ENCODE measurements at places on chromosomes 6 and 20.

DNA sequence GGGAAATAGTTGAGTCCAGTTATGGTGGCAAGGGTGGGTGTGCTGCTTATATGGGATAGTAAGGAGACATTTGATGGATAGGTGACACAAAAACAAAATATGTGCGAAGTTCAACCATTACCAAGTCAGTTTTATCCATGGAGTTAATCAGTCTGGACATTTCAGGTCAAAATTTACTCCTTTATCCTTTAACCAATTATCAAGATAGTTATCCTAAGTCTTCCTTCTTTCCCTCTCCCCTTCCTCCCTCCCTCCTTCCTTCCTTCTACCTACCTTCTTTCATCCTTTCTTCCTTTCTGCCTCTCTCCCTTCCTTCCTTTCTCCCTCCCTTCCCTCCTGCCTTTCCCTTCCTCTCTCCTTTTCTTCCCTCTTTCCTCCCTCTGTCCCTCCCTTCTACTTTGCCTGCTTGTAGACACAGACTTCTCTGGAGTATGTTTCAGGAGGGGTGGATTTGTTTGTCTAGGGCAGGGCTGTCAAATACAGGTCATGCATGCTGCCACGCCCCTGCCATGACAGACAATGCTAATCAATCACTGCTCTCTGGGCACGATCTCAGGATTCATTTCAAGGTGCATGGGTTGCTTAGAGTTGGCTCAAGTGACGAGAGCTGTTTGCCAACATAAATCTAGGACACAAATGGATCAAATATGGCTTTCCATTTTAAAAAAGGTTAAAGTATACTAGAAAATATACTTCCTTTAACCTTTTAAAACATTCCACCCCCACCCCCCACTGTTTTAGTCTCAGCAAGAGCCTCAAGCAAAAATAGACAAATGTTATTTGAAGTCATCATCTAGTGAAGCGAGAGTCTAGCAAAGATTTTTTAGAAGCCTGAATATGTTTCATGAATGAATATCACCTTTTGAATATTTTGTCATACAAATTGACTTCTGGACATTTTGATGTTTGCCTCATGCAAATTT, 281.6 kb upstream of the CITED2 start:
- DNase-seq: no peak

DNA sequence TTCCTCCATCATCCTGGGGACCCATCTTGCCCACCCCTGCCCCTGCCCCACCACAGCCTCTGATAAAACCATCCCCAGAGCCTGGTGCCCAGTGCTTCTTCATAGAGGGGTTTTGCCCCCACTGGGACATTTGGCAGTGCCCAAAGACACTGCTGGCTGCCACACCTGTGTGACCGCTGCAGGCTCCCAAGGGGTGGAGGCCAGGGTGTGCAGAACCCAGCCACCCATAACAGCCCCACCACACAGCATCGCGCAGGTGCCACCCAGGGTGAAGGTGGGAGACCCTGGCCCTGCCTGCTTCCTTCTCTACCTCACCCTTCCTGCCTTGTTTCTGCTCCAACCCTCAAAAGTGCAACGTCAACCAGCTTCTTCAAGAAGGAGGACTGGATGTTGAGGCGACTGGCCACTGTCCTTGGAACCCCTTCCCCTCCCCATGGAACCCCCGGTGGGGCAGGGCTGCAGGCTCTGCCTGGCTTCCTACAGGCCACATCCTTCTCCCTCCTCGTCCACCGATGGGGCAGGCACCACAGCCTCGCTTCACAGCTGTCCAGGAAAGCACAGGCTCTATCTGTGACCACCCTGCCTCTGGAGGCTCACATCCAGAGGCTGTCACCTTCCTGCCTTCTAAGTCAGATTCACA, 79.2 kb upstream of the MPC1 start:
- no peak for DNase-seq

DNA sequence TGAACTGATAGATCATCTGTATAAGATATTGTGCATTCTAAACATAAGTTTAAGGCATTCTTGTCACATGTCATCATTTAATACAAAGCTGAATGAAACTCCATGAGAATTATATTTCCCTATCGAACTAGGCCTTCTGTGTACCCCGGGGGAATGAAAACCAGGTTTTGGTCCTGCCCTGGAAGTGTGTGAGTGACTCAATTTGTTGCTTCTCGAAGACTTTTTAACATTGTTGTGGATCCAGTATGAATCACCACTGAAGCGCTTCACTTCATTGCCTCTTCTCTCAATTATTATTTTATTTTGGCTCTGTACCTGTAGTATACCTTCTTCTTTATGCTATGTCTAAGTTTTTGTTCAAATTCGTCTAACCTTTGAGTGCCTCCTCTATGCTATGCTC, 150.8 kb downstream of the GRIK2 start:
- peak; percentile 53 for DNase-seq

- DNase-seq: no peak
These were observed 83.5 kb upstream of the TMEM181 start for GRCh38 chr6:158476389-158476788.

DNA sequence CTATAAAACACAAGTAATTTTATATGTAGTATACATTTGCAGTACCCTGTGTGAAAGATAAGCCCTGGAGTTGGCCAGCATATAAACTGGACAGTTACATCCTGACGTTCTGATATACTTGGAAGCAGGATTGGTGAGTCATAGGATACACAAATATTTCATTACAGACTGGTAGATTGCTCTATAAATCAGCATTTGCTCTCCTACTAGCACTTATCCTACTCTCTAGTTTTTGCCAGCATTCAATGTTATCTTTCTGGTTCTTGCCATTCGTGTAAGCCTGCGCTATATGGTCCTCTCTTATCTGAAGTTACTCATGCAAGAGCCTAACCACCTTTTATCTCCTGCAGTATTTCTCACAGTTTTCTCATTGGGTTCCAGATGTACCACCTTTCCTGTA, 680.2 kb upstream of the MMS22L start:
- peak; percentile 1 for DNase-seq

DNA sequence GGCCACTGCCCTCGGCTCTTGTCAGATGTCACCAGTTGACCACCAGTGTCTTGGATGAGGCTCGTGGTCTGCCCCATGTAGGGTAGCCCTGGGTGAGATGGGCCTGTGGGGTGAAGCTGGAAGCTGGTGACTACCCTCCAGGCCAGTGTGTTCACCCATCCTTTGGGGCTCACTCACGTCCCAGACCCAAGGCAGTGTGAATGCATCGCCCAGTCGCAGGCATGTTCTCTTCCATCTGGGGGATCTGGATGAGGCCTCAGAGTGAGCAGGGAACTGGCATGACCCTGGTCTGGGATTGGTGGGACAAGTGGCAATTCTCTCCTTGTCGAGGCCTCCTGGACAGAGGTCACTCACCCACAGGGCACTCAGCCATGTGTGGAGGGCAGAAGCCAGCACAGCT, 120.1 kb upstream of the PHACTR3 start:
- no peak for DNase-seq

DNA sequence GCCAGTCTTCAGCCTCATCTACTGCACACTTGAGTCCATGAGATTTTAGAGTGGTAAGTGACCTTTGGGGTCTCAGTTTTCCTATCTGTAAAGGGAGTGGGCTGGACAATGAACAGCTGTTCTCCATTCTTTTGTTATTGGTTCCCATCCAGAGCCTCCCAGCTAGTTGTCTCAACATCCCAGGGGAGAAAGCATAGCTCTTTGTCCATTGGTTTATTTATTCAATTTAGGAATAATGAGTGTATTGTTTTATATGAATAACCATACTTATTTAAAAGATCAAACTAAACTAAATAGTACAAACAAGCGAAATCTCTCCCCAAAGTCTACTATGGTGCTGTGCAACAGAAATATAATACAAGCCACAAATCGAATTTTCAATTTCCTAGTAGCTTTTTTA, 13.7 kb downstream of the PIGT start:
- DNase-seq: no peak

DNA sequence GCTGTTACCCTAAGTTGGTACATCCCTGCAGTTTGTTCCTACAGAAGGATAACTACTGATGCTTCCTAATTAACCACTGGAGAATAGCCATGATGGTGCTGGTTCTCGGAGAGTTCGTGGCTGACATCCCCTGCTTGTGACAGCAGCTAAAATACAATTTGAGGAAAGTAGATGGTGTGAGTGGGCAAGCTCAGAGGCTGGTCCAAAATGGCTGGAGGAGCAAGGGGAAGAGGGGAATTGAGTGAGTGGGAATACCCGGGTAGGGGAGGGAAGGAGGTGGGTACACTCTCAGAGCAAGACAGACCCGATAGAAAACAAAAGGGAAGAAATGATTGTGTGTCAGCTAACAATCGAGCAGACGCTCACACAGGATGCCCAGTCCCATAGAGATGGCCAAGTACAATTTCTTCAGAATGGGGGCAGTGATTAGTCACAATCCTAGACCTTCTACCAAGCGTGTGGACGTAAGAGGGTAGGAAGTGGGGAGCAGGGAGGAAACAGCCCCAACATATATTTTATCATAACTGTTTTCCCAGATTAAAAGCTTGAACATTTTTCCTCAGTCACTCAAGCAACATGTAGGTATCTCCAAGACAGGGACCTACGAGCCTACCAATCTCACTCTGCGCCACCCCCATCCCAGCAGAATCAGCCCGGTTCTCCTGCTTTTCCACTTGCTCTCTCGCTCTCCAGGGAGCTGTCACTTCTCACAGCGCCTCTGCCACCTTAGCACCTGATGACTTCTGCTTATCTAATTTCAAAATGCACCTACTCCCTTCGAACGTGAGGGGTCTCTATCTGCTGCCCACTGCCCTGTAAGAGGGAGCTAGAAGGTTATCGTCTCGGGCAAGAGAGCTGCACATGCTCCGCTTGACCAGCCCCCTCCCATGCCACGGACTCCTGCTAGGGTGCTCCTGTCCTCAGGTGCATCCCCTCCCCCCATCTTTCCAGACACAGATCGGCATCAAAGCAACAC, 26.2 kb downstream of the RIPOR2 start:
- peak; percentile 34 for DNase-seq

DNA sequence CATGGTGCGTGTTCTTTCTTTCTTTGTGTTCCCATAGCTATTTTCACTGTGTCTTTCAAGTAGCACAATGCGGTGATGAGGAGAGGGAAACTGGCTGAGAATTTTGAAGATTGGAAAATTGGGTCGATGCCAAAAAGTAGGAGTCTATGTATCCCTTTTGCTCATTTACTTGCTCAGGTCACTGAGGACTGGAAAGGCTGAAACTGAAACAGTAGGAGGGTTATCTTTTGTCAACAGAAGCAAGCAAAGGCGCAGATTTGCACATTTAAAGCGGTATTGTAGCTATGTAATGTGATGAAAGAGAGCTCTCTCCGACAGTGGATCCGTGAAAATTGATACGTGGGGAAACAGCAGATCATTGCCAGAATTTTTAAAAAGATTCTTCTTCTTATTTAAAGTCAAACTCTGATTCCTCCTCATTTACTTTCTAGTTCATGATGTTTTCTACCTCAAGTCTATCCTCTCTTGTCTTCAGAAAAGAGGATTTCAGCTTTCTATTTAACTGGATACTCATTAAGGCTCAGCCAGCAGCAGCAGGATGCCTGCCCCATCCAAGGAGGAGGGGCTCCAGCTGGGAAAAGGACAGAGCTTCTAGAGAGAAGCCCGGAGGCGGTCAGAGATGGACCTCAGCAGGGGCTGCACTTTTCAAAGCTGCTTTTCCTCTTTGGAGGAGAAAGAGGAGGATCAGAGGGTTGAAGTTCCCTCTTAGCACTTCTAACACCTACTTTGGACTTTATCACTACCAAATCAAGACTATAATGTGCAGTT, 15.9 kb upstream of the FYN start:
- peak; percentile 52 for DNase-seq

- DNase-seq: peak; percentile 59
These were observed 693 bp upstream of the GNAS-AS1 start for GRCh38 chr20:58851221-58851968.

- peak; percentile 96 for DNase-seq
These were observed 28.9 kb downstream of the EIF2S2 start for GRCh38 chr20:34083137-34083536.

- no peak for DNase-seq
These were observed 8.3 kb downstream of the SIGLEC1 start for GRCh38 chr20:3704087-3704486.

GRCh38 chr20:63734111-63734945, 2.1 kb upstream of the LIME1 start:
- DNase-seq: no peak

- no peak for DNase-seq
These were observed 141.9 kb downstream of the GRM4 start for GRCh38 chr6:34003962-34004361.

DNA sequence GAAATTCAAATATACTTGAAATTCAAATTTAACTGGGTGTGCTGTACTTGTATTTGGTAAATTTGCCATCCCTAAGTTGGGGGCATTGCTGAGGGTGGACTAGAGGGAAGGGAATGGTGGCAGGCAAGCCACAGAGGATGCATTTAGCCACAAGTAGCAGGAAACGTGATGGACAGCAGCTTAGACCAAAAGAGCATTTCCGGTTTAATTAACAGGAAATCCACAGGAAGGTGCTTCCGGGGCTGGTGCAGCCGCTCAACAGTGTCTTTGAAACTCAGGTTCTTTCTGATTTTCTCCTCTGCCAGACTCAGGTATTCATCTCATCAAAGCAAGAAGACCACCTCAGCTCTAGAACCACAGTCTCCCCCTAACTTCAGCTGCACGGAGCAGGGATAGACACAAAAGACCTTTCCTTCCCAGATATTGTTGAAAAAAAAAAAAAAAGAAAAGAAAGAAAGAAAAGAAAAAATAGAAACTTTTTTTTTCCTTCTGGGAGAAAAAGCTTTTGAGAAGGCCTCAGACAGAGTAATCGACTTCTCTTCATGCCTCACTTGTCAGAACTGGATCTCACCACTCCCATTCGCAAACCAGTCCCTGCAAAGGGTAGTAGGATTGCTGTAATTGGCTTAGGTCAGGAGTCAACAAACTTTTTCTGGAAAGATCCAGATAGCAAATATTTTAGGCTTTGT, 8.0 kb upstream of the BCAS1 start:
- no peak for DNase-seq

GRCh38 chr20:25586877-25587276, 1.5 kb upstream of the NINL start:
- peak; percentile 42 for DNase-seq
